ENCODE measurements at places on chromosomes 3 and 15. TPM values are rescaled to one million over a fixed set of nuclear protein-coding genes. Genes with fewer than 3 reads are reported as not detected.
A peak's percentile ranks its signal among the peaks of the same experiment; 100 is the strongest.

- no peak overlapping the region for H3K4me3 ChIP-seq
- H3K27me3 ChIP-seq: no peaks in the 10 kb centered on the region
- H3K4me1 ChIP-seq: peaks cover 33% of the 10 kb centered on the region
Measured at GRCh38 chr3:188126276-188126675, 27.7 kb upstream of the LPP start.

DNA sequence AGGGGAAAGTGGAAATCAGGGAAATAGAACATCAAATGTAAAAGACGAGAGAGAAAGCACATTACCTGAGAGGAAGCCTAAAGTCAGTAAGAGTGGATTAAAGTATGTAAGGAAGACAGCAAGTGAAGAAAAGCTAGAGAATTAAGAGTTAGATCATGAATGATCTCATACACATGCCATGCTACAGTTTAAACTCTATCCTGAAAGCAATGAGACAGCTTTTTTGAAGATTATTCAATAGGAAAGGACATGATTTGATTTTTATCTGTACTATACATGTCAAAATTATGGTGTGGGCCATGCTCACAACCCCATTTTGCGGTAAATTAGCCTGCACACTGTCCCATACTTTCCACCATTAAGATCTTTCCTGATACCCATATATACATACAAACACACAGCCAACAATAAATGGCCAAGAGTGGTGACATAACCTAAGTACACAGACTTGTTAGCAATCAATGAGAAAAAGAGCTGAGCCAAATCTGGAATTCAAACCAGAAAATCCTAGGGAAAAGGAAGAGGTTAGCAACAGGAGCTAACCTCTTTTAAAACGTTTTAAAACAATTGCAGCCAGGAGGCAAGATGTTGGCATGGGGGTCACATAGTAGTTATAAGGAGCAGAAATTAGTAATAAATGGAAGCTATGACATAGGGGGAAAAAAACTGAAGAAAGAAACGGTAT lies 4.5 kb downstream of the MYO9A start:
- H3K4me1 ChIP-seq: no peaks in the 10 kb centered on the region
- H3K27me3 ChIP-seq: no peaks in the 10 kb centered on the region
- no peak overlapping the region for H3K27ac ChIP-seq
- no peak for DNase-seq

Gene CPLX3
- polyA plus RNA-seq: 1.1 TPM

GRCh38 chr3:89113344-89113743 lies 5.9 kb downstream of the EPHA3 start:
- no peak overlapping the region for H3K4me3 ChIP-seq
- no peaks in the 10 kb centered on the region for H3K27me3 ChIP-seq
- H3K4me1 ChIP-seq: no peaks in the 10 kb centered on the region
- H3K27ac ChIP-seq: no peak overlapping the region
- no peaks in the 10 kb centered on the region for H3K36me3 ChIP-seq

DNA sequence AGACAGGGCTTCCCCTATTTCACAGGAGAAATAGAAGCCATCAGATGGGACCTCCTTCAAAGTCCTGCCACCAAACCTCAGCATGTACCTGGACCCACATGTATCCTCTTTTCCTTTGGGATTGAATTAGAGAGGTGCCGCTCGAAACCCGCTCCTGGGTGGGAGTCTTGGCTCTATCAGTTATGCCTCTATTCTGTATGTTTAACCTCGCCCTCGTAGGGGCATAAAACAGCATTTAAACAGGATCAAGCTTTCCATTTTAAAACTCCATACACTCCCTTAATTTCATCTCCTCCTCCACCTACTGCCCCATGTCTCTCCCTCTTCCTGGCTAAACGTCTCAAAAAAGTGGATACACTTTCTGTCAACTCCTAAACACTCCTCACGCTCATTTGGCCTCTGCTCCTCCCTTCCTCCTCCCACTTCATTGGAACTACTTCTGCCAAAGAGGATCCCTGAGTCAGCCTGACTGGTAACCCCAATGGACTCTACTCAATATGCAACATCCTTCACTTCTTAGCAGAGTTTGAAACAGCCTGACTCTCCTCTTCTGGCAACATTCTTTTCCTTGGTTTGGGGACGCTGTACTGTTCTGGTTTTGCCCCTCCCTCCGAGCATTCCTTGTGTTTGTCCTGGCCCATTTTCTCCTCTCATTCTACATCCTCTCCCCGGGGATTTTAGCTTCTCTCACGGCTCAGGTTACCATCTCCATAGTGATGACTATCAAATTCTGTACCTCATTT lies 23.0 kb upstream of the MUC20 start:
- no peaks in the 10 kb centered on the region for H3K4me1 ChIP-seq
- H3K36me3 ChIP-seq: peaks cover 19% of the 10 kb centered on the region
- peak; percentile 31 for DNase-seq
- H3K27ac ChIP-seq: no peak overlapping the region
- no peak overlapping the region for H3K4me3 ChIP-seq

Measured in small intestine (tissue), 16 donors.